ENCODE measurements at places on chromosomes 13 and 19.

GRCh38 chr13:29664591-29664990 is 69.1 kb upstream of the SLC7A1 start:
- no peak for DNase-seq

- DNase-seq, result peak; percentile 86
Measured at GRCh38 chr19:20661150-20661819, at the start of gene ZNF626. ZNF626 (minus strand) TSS chr19:20661571; CDS start chr19:20661446, 125 bp downstream.

DNA sequence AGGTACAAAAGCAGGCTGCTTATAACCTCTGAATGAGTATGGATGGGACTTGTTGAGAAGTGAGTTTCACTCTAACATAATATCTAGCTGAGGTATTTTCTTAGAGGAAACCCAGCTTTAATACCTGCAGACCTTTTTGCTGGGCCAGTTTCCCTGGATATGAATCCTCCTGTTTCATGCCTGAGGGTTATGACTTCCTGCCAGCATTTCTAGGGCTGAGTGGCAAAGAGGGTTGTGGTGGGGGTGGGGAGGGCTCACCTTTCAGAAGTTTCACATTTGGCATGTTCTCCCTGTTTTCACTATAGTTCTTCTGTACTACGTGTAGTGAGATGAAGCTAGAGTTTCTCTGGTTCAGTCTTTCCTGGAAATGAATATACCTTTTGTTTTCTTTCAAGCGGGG is 73.7 kb downstream of the LACC1 start:
- DNase-seq, result no peak

GRCh38 chr13:23628250-23628649 is 58.0 kb downstream of the TNFRSF19 start:
- no peak for DNase-seq

DNA sequence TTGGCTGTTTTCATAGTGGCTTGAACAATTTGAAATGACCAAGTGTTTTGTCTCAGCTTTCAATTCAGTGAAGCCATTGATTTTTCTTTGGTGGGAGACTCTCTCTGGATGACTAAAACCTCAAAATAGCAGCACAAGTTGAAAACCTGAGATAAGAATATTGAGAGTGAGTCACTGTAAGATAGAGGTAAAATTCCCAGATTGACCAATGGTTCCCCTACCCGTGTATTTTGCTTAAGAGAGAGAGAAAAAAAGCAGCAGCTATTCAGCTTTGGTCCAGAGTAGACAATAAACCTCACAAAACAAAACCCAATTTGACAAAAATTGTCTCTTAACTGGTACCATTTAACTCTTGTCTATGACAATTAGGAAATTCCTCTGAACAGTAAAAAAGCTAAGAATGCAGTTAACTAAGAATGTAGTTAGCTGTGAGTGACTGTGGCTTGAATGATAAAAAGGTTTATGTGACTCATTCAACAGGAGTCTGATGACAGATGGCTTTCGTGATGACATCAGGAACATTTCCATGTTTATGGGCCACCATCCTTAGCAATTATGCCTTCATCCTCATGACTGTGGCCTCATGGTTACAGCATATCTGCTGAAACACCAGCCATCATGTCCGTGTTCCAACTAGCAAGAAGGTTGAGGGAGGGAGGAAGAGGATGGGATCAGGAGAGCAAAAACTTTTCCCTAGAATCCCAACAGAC is 356.9 kb downstream of the NDFIP2 start:
- DNase-seq, result no peak

DNA sequence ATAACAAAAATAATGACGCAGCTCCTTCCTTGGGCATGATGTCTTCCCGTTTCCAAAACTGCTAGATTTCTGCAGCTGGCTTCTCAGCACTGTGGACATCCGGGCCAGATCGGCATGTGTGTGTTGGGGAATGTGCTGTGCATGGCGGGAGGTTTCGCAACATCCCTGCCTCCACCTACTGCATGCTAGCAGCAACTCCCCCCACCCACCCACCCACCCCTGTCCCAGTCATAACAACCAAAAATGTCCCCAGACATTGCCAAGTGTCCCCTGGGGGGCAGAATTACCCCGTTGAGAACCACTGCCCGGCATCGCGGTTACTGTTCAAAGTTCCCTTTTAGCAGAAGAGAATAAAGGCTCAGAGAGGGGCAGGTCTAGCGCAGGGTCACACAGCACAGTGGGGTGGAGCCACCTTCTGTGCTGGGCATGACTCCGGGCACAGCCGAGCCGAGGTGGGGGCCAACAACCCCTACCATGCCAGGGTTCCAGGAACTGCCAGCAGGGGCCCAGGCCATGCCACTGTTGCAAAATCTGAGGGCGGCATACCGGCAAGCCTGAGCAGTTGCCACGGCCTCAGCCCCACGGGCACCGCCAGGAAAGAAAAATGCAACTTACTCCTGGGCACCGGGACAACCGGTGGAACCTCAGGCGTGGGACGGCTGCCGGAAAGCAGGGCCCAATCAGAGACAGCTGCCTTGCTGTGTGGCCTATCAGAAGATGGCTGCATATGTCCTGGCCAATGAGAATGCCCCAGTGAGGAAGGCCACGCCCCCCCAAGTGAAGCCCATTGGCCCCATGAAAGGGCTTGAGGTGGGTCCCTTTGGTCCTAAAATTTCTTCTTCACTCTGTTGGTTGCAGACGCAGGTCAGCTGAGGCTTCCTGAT is 22.5 kb upstream of the NFIC start:
- DNase-seq, result no peak

DNA sequence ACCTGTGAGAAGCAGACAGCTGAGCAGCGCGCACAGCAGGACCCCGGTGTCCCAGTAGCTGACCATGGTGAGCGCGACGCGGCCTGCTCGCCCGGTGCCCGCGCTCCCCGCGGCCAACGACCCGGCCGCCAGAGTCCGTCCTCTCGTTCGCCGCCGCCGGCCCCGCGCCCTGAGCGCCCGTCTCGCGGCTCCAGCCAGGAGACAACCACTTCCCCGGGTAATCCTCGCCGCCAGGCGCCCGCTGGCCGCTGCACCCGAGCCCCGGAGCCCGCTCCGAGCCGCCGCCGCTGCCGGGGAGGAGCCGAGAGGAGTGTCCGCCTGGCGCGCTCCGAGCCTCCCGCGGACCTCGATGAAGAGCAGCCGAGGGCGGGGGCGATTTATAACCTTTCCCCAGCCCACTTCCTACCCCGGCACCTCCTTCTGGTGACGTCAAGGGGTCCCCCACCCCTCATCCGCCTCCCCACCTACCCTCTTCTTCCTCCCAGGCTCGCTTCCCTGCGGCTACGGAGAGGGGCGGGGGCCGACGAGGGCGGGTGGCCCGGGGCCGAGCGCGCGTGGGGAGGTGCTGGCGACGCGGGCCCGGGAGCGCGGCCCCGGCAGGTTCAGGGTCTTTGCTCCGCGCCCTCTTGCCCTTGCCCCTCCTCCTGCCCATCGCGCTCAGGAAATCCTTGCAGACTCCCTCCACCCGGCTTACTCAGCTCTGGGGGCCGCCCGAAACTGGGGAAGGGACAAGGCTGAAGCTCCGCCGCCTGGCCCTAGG is at the start of gene FLT1:
TSS of gene FLT1 (minus strand) at position 351 of the 760 bp plus-strand sequence. CDS start at position 66, 285 bp downstream.
- no peak for DNase-seq

DNA sequence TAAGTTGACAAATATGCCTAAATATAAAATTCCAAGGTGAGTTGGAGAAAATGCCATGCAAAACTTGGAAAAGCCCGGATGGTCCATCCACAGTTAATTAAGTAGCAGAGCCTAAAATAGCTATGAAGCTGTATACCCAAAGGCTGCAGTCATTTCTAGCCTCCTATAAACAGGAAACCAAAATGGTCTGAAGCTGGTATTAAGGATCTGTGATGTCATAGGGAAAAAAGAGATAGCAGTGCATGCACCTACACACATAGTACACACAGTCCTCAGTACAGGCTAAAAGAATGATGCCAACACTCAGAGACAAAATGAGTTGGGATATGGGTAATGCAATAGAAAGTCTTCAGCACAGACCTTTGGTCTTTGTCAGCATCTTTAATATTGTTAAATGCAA is 736.9 kb downstream of the EFNB2 start:
- no peak for DNase-seq

- peak; percentile 77 for DNase-seq
Measured at GRCh38 chr19:46704379-46705076, 12.4 kb downstream of the PRKD2 start.

DNA sequence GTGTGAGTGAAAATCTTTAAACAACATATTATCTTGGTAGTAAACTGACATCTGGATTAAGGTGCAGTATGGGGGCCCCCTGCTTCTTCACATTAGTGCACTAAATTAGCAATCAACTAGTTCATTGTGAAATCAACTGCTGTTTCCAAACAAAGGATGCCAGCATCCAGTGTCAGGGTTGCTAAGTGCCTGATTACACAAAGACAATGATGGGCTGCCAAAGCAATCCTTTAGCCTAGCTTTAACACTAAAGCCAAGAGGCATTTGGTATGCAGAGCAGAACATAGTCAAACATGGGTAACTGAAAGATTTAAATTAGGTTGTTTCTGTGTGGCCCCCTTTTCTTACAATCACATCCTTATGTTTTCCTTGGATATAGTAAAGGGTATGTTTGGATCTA is 543.1 kb upstream of the SLITRK5 start:
- no peak for DNase-seq

GRCh38 chr13:97005625-97006262 is 11.5 kb upstream of the OXGR1 start:
- no peak for DNase-seq

DNA sequence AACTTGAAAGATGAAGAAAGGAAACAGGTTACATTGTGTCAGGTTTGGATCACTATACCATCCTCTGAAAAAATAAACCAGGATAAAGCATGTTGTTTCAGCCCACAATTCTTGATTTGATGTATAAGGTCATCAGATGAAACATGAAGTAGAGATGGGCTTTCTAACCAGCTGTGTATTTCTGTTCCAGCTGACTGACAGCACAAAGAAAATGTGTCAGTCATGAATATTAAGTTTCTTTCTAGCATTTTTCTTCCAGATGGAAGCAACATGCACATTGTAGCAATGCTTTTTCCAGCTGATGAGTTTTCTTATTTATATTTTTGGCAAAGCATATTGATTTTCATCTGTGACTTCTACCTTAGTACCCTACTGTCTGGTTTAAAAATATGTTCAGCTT is 199.6 kb downstream of the OXGR1 start:
- DNase-seq, result no peak

DNA sequence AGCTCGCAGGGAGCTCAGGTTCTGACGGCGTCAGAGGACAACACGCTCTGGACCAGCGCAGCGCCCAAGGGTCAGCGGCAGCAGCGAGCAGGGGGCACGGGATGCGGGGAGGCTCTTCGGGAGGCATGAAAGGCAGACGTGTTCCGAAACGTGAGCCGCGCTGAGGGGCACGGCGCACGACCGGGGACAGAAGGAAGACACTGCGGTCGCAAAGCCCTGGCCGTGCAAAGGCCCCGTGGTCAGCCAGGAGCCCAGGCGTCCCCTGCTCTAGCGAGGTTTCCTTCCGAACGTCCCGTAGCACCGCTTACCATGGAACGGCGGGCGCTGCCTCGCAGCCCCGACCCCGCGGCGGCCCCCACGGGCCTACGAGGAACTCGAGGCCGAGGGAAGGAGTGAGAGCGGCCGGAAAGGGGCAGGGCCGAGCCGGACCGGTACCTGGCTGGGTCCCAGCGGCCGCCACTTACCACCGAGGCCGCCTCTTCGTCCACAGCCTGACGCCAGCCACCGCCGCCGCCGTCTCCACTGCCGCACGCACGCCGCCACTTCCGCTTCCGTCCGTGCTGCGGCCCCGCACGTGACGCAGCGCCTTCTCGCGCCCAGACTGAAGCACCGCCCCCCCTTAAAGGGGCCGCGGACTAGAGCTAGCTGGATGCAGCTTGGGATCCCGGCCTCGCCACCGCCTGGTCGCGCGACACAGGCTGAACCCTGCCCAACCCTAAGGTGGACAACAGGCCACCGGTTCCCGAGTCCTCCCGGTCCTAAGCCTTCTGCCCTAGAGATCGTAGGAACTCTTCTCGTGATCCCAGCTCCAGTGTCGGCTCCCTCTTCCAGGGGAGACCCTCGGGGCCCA is 9.4 kb downstream of the ABHD17A start:
- DNase-seq, result peak; percentile 84

GRCh38 chr19:1819341-1820255 is 7.5 kb upstream of the ATP8B3 start:
- no peak for DNase-seq

DNA sequence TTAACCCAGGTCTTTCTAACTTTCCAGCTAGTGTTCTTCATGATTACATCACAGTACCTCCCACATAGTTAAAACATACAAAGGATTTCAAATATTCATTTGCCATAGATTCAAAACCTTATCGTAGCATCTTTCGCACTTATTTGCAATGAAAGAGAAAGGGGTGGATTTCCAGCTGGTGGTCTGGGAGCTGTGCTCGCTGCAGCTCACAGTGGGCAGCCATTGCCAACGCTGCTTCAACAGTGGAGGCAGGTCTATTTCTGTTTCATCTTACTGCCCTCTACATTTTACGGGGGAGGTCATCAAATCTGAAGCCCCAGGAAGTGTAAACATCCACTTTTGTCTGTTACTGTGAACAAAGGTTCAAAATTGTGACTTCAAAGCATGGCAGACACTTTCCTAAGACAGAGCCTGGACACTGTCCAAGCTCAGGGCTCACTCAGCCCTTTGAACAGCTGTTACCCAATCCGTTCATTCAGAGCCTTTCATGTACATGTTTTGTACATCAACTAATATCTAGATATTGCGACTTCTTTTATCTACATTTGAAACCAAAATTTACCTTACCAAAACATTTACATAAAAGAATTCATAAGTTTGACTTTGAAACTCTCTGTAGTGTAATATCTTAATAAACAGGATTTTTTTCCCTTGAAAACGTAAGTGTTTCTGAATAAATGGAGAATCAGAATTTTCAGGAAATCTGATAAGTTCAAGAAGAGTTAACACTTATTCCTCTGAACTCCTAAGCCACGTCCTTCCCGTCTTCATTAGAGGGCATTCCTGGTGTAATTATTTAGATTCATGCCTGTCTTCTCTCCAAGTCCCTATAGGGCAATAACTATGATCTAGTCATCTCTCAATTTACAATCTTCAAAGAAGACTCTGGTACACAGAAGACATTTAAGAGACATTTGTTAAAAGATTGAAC is 25.1 kb downstream of the STARD13 start:
- no peak for DNase-seq

DNA sequence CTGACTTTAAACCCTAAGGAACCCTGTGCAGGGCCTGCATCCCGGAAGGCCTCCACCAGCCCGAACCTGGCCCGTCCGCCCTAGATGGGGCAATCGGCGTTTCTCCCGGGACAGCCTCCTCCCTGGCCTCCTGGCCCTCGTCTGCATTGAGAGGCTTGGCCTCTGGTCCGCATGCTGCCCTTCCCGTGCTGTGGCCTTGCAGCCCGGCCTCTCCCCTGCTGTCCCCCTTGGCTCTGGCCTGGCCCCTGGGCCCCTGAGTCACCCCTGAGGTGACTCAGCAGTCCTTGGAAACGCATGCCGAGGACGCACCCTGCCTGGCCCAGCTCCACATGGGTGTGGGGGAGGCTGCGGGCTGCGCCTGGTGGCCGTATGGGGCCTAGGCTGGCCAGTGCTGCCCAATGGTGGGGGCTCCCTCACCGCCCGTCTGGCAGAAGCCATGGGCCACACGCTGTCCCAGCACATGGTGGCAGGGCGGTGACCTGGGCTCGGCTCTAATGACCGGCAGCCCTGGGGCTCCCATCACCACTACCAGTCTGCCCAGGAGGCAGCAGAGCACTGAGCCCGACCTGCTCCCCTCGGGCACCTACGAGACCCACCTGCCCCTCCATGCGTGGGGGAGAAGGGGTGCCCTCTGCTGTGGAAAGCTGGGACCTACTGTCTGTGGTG is 25.7 kb downstream of the SH3GL1 start:
- no peak for DNase-seq

Measured in activated T-helper 1 cell treated with anti-CD3 and anti-CD28 coated beads, Interleukin-2, amount 50 U/mL, for 16 hours (primary cell).